SJCRH30 (cell line): ENCODE measurements at places on chromosomes 7 and 10. TPM values are rescaled to one million over a fixed set of nuclear protein-coding genes. Genes with fewer than 3 reads are reported as not detected.

TNS3 gene
- 57.6 and 65.1 TPM in 2 replicates for total RNA-seq

FFAR4 gene
- not detected in 2 replicates for total RNA-seq

AKR1C4 gene
- not detected in 2 replicates for total RNA-seq

RET gene
- total RNA-seq = 0.02 TPM in 1 of 2 replicates, not detected in the other

RGR gene
- 0.58 and 1.1 TPM in 2 replicates for total RNA-seq
